ENCODE measurements at places on chromosomes 6 and 20. TPM values are rescaled to one million over a fixed set of nuclear protein-coding genes. Genes with fewer than 3 reads are reported as not detected.

Gene SPO11
- total RNA-seq = not detected

Gene SNAP25
- 19.7 TPM for total RNA-seq

Gene C6orf47
- 12.5 TPM for total RNA-seq

Gene GINM1
- total RNA-seq = 27.5 TPM

Gene LAMP5
- 0.05 TPM for total RNA-seq

Gene SLC22A1
- total RNA-seq = 2.4 TPM

Gene RUNX2
- 1.3 TPM for total RNA-seq

Gene SLA2
- total RNA-seq = not detected

Gene TRERF1
- 5.3 TPM for total RNA-seq

Gene GSTA2
- total RNA-seq = not detected

Gene RRAGD
- total RNA-seq = 3.3 TPM

Gene THBD
- total RNA-seq = 35.3 TPM

Gene FAM83C
- total RNA-seq = 0.05 TPM

Gene RRBP1
- total RNA-seq = 101 TPM

Gene OR2J3
- total RNA-seq = not detected

Gene MUCL3
- not detected for total RNA-seq

Gene SCGN
- total RNA-seq = not detected
